Psoas muscle (tissue), 8 donors: ENCODE measurements at places on chromosomes 11 and 22. TPM values are rescaled to one million over a fixed set of nuclear protein-coding genes. Genes with fewer than 3 reads are reported as not detected.

GPR137 gene
- 20.7 TPM for total RNA-seq

DAGLA gene
- 3.3 TPM for total RNA-seq

MCAM gene
- 49.3 TPM for total RNA-seq

TRIM48 gene
- not detected for total RNA-seq

CCDC81 gene
- 0.52 TPM for total RNA-seq

SLC22A12 gene
- total RNA-seq, result not detected

OSM gene
- not detected for total RNA-seq

DNA sequence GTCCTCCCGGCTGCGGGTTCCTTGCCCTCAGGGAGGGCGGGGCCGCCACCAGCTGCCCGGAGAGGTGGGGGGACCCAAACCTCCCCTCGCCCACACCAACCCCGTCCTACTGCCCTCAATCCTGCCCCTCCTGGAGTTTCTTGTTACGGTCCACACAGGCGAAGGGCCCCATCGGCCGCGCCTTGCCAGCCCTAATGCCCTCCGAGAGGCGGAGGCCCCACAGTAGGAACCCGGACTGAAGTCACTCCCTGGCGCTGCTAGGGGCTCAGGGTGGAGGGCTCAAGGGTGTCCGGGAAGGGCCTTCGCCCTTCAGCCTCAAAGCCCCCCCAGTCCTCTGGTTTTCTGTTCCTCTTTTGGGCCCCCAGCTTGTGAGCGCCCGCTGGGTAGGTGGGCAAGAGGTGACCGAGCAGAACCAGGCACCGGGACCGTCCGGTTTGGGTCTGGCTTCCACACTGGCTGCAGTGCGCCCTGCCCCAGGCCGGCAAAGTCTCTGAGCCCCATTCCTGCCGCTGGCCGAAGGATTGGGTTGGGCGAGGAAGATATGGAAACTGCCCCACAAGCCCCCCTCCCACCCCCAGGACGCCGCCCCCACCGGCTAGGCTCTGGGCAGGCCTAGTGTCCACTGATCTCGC is 24.5 kb downstream of the DUSP8 start:
- no peak for DNase-seq

- no peak for DNase-seq
These were observed 1.8 kb upstream of the GP1BB start for GRCh38 chr22:19721330-19722177.

DNA sequence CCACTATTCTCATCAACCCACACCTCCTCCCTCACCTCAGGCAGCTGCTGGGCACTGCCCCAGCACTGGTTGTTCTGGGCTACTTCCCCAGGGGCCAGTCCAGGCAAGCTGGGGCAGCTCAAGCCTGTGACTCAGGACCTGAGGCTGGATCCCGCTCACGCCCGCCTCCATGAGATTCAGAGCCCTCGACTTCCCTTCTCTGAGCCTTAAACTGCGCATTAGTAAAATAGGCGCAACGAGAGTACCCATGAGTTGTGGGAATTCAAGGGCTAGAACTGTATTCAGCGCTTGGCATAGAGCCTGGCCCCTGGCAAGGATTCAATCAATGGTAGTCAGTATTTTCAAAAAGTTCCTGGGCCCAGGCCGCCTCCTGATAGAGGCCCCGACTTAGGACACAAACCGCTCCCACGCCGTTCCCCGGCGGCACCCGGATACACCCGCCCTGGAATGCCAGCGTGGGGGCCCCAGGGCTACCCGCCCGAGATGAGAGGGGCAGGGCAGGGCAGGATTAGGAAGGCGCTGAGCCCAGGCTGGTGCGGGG is 723 bp upstream of the CD82 start:
- peak; percentile 96 for DNase-seq

- DNase-seq, result peak; percentile 53
These were observed 2.5 kb downstream of the MRGPRG start for GRCh38 chr11:3216027-3216525.

GRCh38 chr11:69333149-69333710 is 39.3 kb downstream of the MYEOV start:
- DNase-seq, result no peak

GRCh38 chr22:20001082-20001638 is 15.5 kb downstream of the ARVCF start:
- DNase-seq, result no peak

GRCh38 chr22:45911601-45912271 is 65.2 kb downstream of the WNT7B start:
- DNase-seq, result peak; percentile 83

DNA sequence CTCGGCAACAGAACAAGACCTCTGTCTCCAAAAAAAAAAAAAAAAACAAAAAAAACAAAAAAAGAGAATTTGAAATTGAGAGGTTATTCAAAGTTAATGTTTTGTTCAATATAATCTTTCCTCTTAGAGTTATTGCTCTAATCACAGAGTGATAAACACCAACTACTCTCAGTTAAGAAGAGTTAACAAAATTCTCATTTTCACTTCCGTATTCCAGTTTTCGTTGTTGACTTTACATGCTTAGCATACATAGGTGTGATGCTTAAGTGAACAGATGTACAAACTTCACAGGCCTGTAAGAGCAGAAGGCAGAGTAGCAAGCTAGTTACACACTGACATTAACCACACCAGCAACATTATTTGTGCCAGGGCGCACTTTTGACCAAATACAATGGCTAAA is 12.3 kb downstream of the EIF4ENIF1 start:
- DNase-seq, result no peak

- DNase-seq, result peak; percentile 84
These were observed 2.0 kb downstream of the HEPN1 start for GRCh38 chr11:124920870-124921609.

DNA sequence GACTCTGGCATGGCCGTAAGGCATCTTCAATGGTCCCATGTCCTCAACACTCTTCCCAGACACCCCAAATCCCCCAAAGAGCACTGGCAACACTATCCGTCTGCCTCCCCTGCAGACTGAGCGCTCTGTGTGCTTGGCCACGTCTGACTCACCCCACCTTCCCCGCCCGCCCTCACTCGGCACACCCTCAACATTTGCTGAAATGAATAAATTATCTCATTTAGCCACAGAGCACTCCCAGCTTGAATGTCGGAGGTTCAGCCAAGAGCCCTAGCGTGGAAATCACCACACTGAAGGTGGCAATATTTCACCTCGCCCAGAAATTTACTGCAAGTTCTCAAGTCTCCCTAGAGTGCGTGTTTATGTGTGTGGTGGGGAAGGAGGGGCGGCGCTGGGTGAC is 46.6 kb upstream of the TCF20 start:
- no peak for DNase-seq

GRCh38 chr22:21591695-21592094 is 24.2 kb downstream of the UBE2L3 start:
- peak; percentile 51 for DNase-seq

DNA sequence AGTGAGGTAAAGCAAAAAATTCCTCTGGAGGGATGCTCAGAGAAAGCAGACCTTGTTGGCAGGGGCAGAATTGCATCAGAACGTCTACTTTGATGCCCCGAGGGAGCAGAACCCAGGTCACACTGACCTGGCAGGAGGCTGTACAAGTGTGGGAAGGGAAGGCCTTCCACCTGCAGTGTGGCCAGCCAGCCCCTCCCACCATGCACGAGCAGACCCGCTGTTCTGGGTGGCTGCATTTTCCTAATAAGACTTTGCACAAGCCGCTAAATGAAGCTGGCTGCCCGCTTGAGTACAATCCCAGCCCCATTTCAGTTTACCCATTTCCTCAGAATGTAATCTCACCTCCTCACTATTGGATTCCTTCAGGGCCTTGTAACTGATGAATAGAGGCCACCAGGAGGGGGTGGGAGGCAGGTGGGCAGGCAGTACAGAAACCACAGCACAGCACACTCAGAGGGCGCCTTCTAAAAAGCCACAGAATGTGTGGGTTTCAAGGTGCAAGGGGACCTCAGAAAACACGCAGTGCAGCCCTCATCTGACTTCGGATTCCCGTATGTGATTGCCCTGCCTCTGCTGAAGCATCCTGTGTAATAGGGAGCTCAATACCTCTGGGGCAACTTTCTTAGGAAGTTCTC is 316.6 kb downstream of the OPCML start:
- no peak for DNase-seq
